ENCODE measurements at places on chromosomes 2 and 18.

GRCh38 chr2:46495231-46496030 is 16.1 kb downstream of the TMEM247 start:
- no peak for DNase-seq

DNA sequence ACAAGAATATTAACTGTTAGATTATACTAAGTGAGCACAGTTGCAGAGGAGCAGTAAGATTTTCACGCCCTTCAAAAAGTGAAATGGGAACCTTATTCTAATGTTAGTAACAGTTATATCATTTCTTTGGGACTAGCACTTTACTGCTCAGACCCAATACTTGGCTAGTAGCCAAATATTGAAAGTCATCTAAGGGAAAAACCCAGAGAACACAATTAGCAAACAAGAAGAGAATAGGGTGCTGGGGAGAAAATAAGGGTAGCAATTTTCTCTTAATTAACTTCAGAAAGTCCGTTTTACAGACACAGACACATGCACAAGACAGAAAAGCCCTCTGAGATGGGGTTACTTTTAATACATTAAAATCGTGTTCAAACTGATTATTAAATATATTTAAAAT is 71.8 kb downstream of the ID2 start:
- DNase-seq, result no peak

DNA sequence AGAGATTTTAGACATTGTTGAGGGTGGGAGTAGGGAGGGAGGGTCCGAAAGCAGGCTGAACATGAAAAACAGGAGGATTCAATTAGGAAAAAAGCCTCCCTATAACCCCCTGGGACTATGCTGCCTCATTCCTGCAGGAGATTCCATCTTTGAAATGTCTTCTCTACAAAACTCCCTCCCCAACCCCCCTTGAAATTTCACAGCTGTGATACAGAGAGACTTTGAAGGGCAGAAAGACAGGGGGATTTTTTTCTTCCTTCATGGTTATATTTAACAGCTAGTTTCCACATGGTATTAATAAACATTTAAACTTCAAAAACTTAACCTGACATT is 57.6 kb downstream of the TRIB2 start:
- DNase-seq, result no peak

GRCh38 chr18:48736321-48737260 is 197.8 kb downstream of the CTIF start:
- no peak for DNase-seq

- no peak for DNase-seq
Measured at GRCh38 chr2:149018981-149019380, 19.5 kb upstream of the LYPD6B start.

GRCh38 chr18:5431836-5432575 is 111.8 kb downstream of the EPB41L3 start:
- no peak for DNase-seq

DNA sequence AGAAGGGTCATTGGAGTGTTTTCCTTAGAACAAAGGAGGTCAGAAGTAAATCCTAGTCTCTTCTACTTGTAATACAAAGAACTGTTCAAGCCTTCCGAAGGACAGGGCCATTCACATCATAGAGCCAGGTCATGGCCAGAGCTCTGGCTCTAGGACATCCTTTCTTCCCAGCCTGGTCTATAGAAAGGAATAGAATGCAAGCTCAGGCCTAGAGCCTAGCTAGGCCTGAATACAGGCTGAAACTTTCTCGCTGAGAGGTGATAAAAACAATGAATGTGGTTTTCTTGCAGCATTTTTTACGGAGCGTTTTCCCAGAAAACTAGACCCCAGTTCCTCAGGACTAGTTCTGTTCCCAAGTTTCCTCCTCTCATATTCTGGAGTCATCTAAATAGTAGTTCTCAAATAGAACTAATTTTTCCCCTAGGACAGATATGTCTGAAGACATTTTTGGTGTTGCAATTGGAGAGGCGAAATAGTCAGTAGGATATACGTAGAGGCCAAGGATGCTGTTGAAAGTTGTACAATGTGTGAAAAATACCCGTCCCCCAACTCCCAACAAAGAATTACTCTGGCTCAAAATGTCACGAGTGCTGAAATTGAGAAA is 6.8 kb downstream of the UGT1A6 start:
- DNase-seq, result no peak

DNA sequence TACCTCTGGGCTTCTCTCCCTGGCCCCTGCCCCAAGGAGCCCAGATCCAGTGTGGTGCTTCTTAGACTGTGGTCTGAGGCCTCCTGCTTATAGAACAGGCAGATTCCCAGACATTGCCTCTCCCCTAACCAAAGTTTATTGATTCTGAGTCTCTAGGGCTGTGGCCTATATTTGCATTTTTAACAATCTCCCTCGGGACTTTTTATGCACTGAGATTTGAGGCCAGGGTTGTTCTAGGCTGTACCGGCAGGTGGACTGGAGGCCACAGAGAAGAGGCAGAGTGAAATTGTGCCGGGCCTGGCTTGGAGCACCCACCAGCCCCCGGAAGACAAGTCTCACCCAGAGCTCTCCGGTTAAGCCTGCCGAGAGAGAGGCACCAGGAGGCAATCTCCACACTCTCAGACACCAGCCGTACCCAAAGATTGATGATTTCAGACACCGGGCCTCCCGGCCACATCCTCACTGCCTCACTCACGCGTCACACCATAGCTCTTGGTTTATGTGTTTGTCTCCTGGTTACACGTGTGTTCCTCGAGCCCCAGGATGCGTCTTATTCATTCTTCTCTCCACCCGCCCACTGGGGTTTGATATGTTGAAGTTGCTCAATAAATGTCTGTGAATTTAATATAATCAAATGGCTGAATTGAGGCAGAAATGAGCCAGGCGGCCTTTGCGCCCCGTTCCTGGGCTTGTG is 203.7 kb downstream of the KLHL29 start:
- no peak for DNase-seq
